Osteoblast (primary cell): ENCODE measurements at places on chromosomes 13 and 19.

GRCh38 chr13:38784036-38784880 lies 97.4 kb downstream of the FREM2 start:
- peak; percentile 43 for DNase-seq

- DNase-seq, result no peak
Measured at GRCh38 chr19:56015756-56016155, 29.2 kb downstream of the NLRP5 start.

DNA sequence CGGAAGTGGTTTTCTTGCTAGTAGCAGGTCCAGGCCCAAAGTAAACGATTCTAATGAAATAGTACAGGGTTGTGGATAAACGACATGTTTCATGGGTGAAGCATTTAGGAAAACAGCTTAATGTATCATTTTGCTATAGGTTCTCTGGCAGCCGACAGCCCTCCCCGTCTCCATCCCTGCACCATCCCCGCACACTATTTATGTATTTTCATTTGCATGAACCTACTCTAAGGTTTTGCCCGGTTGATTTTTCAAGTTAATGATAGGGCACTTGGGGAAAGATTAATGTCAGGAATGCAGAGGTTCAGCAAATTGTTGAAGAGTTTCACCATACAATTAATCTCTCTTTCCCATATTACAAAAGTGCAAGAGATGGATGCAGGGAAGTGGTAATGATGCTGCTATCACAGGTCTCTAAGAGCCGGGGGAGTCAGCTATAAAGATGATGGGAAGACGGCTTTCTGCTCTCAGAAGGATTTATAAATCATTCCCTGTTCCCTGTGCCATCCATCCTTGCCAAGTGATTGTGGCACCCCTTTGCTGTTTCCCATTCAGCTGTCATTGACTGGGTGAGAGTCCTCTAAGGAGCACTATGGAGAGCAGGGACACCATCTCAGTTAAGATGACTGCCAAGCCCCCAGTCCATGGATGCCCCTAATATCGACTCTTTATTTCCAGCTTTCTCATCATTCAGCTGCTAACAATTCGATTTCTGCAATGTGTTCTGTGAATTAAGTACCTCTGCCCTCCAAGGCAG lies 186.3 kb downstream of the IRS2 start:
- DNase-seq, result no peak

DNA sequence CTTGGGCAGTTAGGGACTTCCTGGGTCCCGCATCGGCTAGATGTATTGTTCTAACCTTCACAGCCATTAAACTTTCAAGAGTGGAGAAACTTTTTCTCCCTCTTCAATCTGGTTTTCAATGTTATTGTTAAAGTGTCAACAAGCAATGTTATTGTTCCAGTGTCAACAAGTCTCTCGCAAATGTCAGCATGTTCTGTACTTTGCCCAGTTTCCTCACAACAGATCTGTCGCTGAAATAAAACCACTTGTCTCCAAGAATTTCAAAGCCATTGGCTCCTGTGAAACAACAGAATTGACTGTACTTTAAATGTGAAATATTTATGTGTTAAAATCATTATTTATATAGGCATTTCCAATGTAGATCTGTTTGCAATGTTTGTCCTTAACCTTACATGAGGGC lies 138.0 kb downstream of the ITGBL1 start:
- DNase-seq, result no peak

DNA sequence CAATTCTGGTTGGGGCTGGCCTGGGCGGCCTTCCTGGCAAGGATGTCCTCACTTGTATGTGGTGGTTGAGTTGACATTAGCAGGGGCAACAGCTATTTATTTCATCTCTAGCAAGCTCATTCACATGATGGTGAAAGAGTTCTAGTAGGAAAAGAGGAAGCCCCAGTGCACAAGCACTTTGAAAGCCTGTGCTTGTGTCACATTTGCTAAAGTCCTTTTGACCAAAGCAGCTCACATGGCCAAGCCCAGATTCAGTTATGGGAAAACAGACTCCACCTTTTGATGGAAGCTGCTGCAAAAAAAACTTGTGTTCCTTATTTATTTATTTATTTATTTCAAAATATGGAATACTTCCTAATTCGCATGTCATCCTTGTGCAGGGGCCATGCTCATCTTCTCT lies 17.2 kb downstream of the GTF2F2 start:
- no peak for DNase-seq

DNA sequence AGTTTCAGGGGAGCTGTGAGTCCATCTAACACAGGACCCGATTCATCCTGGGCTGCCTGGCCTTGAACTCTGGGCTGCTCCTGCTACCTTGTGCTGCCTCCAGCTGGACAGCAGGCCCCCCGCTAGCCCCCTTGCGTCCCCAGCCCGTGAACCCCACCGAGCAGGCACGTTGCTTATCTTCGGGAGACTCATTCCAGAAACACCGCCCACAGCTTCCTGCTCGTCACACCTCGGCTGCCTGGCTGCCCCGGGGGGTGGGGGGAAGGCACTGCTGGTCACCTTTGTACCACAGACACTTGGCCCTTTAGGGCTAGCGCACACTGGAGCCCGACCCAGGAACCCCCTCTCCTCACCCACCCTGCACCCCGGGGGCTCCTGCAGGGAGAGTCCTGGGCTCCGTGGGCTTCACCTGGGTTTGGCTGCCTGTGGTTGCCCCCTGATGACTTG lies 48.1 kb downstream of the CRTC1 start:
- peak; percentile 84 for DNase-seq

- no peak for DNase-seq
Measured at GRCh38 chr13:74530011-74530410, 395.8 kb upstream of the KLF12 start.

GRCh38 chr19:52142001-52142595 lies 2.4 kb upstream of the ZNF616 start:
- no peak for DNase-seq

- DNase-seq, result no peak
Measured at GRCh38 chr13:58884353-58885209, 1253.0 kb downstream of the PCDH17 start.

- DNase-seq, result no peak
Measured at GRCh38 chr13:33015241-33015668, 968 bp upstream of the KL start.

GRCh38 chr19:47414469-47414868 lies 4.9 kb downstream of the MEIS3 start:
- peak; percentile 94 for DNase-seq

DNA sequence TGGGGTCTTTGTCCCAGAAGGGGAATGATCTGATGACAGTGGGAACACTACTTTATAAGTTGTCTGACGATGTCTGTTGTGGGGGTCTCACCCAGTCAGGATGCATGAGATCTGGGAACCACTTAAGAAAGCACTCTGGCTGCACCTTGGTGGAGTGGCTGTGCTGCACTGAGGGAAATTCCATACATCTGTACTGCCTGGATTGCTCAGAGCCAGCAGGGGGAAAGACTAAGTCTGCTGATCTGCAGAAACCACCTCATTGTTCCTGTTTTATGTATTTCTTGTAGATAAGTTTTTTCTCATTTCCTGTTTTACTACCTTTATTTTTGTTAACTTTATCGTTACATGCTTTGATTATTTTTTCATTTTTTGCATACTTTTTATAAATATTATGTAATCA lies 27.3 kb downstream of the ZNF430 start:
- no peak for DNase-seq

- DNase-seq, result peak; percentile 81
Measured at GRCh38 chr19:47005164-47005641, 14.4 kb upstream of the NPAS1 start.

DNA sequence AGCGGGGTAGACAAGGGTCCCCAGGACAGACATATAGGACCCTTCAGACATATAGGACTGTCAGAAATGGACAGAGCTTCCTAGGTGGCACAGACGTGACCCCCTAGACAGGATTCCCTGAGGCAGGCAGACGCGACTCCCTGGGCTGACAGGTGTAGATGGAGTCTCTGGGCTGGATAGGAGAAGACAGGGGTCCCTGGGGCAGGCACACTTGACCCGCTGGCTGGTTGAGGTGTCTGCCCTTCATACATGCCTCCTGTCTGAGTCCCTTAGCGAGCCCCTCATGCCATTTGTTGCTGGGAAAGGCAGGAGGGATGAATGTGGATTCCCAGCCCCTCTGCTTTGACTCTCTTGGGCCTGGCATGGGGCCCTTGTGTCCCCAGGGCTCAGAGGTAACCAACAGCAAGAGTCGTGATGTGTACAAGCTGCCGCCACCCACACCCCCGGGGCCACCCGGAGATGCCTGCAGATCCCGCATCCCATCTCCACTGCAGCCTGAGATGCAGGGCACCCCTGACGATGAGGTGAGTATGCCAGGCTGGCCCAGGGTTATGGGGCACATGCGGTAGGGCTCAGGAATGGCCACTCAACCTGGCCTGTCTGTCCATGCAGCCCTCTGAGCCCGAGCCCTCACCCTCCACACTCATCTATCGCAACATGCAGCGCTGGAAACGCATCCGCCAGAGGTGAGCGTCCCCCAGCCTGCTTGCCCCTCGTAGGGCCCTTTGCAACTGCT lies 3.0 kb downstream of the HSPB6 start:
- DNase-seq, result peak; percentile 65

DNA sequence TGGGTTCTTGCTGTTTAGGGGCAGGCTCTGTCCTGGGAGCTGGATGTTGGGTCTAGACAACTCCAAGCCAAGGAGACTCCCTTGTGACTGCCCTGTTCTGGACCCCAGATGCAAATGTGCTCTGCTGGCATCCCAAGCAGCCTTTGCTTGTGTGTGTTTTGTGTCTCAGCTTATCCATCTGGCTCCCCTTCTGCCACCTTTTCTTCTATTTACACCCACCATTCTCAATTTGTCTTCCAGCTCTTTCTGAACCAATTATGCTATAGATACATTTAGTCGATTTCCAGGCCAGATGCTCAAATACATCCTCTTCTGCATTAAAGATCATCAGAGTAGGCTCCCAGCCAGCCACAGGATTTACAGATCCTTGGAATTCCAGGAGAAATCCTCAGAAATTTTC lies 115.0 kb upstream of the SLC7A1 start:
- no peak for DNase-seq

GRCh38 chr13:91304741-91305140 lies 42.7 kb upstream of the MIR17HG start:
- no peak for DNase-seq

DNA sequence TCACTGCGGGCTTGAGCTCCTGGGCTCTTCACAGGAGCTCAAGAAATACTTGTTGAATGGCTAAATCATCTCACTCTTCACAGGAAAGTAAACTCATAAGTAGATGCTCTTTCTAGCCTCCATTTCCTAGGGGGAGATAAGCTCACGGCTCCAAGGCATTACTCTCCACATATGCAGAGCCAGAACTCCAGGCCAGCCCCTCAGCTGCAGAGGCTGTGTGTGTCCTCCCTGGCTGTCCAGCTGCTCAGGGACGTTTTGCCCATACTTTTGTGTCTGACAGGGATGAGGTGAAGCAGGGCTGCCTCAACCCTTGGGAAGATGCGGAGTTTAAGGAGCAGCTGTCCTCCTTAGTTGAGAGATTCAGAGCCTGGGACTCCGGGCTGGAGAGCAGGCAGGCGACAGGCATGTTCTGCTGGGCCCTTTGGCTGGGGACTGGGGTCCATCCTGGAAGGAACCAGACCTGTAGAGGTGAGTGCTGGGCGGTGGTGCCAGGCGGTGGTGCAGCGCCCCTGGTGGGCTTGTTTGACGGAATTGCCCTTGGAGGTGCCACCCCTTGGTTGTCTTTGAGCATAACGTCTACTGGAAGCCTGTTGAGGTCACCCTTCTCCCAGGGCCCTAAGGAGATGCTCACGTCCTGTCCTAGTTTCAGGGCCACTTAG lies 20.5 kb upstream of the SLC15A1 start:
- no peak for DNase-seq

DNA sequence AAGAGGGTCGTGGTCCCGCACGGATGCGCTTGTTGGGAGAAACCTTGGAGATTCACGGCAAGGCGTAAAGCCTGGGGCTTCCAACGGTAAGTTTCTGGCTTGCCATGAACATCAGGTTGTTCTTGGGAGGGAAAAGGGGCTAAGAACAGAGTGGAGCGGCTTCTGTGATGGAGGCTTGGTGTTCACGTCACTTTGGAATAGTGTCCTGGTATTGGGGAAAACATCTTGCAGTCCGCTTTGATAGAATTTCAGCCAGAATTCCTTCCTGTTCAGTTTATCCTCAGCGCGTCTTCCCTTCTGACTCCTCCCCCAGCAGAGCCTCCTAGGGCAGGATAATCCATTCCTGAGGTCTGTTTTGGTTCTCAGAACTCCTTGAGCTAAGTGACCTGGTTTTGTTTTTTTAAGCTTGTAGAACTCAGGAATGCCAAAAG lies 2.0 kb downstream of the KCTD15 start:
- peak; percentile 92 for DNase-seq

GRCh38 chr19:6416658-6417405 lies 7.8 kb downstream of the KHSRP start:
- peak; percentile 74 for DNase-seq

GRCh38 chr19:31995546-31995945 lies 349.9 kb upstream of the ZNF507 start:
- DNase-seq, result no peak

GRCh38 chr13:20911037-20911436 lies 8.5 kb upstream of the XPO4 start:
- no peak for DNase-seq

GRCh38 chr19:5805462-5806132 lies 730 bp downstream of the NRTN start:
- DNase-seq, result peak; percentile 97

DNA sequence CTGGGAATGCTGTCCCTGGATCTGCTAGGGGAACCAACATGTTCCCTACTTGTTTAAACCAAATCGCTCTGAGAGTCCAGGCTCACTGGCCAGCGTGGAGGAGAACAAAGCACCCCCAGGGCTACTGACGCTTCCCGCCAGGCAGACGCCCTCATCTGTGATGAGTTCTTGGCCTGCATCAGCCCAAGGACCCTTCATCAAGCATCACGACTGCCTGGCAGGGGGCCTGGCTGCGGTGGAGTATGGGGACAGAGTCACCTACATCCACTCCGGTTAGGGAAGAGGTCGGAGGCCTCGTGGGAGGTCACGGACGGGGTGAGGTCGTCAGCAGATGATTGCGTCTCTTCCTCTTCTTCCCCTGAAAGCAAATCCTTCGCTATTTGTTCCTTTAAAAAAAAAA lies 17.7 kb downstream of the MIER2 start:
- peak; percentile 56 for DNase-seq

DNA sequence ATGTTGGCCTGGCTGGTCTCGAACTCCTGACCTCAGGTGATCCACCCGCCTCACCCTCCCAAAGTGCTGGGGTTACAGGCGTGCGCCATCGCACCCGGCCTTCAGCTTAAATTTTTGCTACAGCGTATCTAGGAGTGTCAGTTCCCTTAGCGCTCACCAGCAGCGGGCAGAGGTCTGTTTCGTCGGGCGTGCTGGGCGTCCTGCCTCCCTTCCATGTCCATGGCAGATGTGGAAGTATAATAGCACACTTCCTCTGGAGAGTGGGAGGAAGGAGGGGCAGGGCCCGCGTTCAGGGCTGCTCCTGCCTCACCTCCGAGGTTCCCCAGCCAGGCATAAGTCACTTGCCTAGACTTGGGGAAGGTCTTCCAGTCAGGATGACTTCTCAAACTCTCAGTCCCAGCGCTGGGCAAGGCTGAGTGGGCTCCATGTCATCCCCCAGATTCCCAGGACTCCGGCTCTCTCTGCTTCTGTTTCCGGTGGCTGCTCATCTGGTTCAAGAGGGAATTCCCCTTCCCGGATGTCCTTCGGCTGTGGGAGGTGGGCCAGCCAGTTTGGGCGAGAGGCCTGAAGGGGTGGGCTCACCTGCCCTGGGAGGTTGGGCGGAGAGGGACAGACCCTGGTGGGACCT lies 9.5 kb downstream of the IL4I1 start:
- no peak for DNase-seq
